A549 treated with Mapracorat at 1 μM for 4 hours (cell line): ENCODE measurements at places on chromosomes 4 and X. TPM values are rescaled to one million over a fixed set of nuclear protein-coding genes. Genes with fewer than 3 reads are reported as not detected.

The PABPC5 gene
- 0.08 TPM in 1 of 5 replicates, not detected in the others for total RNA-seq

The RBM41 gene
- total RNA-seq: 7.9 to 11.2 TPM (median 10.1 TPM) in 5 replicates

The S100G gene
- not detected in 5 replicates for total RNA-seq

The FAM47A gene
- total RNA-seq: not detected in 5 replicates

The EFHC2 gene
- 0.16 to 0.26 TPM (median 0.21 TPM) in 5 replicates for total RNA-seq

The RTL3 gene
- total RNA-seq: 0.06 to 0.28 TPM (median 0.07 TPM) in 4 of 5 replicates, not detected in the other

The VMA21 gene
- 18.3 to 29.1 TPM (median 28.6 TPM) in 5 replicates for total RNA-seq

The STS gene
- 1.8 to 2.2 TPM (median 1.9 TPM) in 5 replicates for total RNA-seq
